ENCODE measurements at places on chromosomes 4 and X.

DNA sequence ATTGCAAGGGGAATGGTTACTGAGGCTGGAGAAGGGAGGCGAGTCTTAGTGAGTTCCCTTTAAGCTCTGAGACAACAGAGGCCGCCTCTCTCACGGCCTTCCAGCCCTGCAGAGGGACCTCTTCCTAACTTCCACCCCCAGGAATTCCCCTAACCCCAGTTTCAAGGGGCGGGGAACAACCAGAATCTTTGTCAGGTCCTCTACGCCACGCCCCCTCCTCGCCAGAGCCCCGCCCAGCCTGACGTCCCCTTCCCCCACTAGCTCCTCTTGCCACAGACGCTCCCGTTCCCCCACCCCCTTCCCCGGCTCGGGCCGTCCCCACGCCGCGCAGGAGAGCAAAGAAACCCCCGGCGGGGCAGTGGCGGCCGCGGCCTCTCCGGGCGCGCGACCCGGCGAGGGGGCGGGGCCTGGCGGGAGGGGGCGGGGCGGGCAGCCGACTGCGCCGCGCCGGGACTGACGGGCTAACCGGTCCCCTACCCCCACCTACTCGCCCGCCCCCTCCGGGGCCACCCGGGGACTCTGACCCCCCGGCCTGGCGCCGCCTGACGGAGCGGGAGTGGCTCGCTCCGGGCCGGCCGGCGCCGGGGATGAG, 12.3 kb upstream of the TMEM156 start:
- DNase-seq, result peak; percentile 87

DNA sequence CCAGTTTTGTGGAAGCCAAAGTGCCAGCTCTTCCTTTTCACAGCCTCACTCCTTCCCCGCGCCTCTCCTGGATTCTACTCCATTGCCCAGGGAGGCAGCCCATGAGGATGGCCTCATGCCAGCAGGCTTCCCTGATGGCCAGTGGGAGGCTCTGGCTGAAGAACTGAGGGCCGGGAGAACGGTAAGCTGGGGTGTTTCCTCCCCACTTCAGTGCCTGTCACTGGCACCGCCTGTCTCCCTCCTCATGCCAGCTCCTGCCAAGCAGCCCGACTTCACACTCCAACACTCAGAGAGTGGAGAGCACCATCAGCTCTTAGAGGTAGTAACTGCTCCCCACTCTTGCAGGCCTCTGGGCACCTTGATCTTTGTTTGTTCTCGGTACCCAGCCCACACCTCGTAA, 46.9 kb upstream of the STIM2 start:
- DNase-seq, result no peak

GRCh38 chrX:25733148-25733547, 405.0 kb upstream of the MAGEB18 start:
- no peak for DNase-seq

DNA sequence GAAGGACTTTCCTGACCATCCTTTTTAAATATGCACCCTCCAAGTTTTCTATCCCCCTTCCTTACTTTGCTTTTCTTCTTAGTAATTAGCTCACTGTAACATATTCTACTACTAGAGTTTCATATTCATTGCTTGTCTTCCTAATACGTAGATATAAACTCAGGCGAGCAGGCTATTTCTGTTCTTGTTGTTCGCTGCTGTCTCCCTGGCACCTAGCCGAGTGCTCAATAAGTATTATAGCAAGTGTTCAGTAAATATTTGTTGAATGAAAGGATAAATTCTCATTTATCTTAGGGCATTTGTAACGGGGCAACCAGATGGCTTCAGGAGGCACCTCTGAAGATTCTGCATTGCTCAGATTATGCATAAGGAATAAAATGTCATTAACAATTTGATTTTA, 6.8 kb upstream of the RHOH start:
- no peak for DNase-seq

DNA sequence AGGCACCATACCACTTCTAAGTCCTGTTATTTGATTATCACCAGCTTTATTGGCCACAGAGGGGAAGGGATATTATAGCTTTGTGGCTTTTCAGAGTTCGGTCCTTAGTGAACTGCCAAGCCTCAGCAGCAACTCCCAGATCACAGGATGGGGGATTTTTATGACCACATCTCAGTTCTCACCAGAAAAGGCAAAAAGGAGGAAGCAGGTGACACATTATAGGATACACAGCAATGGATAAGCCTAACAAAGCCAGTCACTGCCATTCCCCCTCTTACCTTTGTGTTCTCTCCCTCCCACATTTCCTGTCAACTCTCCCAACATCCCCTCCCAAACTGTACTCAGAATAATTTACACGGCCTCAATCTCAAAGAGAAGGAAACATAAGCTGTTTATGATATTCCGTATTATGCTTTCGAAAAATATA, 142.8 kb downstream of the MGST2 start:
- no peak for DNase-seq

DNA sequence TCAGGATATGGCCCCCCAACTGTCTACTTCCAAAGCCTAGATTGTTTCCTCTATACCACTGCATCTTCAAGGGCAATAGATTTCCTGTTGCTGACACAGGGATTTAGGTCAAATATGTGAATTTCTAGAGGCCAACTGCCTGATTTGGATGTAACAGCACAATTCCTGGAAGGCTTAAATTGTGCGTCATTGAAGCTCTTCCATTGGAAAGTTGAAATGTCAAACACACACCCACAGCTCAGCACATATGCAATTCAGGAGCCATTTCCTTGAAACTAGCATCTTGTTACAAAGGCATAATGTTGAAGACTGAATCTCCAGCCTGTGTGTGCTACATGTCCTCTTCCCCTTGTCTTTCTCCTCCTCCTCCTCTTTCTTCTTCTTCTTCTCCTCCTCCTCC, 158.6 kb downstream of the STK32B start:
- no peak for DNase-seq

- DNase-seq, result no peak
Observed at GRCh38 chr4:40033613-40034012, 23.0 kb upstream of the N4BP2 start.

DNA sequence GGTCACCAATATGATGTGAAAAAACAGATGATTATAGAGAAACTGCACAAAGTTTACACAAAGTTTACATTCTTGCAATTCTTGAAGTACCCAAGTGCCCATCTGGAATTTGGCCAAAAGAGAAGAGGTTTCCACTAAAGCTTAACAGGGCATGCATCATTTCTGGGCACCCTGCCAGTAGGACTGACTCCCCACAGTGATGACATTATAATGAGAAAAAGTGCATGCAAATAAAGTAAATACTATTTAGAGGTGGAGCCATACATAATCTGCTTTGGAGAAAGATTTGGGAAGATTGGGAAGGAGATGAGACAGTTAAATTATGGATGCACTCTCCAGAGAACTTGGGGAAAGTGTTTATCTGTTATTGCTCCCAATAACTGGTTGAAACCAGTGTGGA, 93.7 kb upstream of the TRPC3 start:
- no peak for DNase-seq

DNA sequence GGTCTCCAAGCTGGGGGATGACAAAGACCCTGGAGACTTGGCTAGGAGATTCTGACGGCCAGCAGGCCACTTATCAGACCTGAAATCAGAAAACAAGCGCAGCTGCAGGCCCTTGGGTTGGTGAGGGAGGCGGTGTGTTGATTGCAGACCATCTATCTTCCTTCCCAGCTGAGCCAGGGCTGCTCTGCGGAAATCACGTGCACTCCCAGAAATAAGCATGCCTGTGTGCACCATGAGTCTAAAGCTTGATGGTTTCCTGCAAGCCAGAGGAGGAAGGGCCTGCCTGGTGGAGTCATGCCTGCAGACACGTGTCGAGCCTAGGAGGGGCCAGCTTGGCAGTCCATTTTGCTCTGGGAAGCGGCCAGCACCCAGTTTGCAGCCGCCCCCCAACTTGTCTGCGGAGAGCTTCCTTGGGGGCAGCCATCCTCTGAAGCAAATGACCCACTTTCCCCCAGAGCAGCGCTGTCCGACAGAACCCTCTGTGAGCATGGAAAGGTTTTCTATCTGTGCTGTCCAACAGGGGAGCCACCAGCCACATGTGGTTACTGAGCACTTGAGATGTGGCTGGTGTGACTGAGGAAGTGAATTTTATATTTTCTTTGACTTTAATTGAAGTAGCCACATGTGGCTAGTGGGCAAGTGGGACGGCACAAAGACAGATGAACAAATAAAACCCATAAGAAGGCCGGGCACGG, 175.7 kb upstream of the BCOR start:
- DNase-seq, result no peak

- no peak for DNase-seq
Observed at GRCh38 chr4:37562592-37562991, 123.6 kb downstream of the RELL1 start.

DNA sequence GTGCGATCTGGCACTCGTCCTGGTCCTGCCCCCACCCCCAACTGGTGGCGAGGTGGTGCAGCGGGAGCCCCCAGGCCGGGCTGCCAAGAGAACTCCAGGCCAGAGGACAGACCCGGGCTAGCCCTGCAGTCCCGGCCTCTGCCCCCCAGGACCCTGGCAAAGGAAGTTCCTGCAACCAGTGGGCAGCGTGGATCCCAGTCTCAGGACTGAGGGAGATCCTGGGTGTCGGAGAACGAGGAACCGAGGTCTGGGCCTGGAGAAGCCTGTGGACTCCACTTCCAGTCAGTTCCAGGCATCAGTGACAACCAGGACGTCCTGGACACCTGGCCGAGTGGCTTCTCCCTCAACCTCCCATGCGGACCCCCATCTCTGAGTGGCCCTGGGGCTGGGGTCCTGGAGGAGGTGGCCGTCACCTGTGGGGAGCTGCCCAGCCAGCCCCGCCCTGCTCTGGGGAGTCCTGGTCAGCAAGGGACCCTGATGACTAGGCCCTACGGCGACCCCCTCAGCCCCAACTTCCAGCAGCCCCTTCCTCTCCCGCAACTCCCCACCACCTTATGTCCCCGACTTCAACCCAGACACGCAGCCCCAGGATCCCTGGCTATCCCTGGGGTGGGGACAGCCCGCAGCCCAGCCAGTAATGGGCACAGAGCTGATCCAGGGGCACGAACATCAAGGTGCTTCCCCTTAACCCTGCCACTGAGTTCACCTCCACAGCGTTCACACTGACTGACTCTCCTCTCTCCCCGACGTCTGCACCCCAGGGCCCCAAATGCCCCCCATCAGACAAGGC, 53.7 kb upstream of the NKX1-1 start:
- DNase-seq, result no peak

GRCh38 chrX:105263801-105264200, 43.3 kb upstream of the TEX13A start:
- DNase-seq, result no peak
